ENCODE measurements at places on chromosomes 4 and X. TPM values are rescaled to one million over a fixed set of nuclear protein-coding genes. Genes with fewer than 3 reads are reported as not detected.

PAGE1 gene
- not detected for total RNA-seq

- no peak for DNase-seq
Observed at GRCh38 chr4:158778712-158779111, 9.9 kb downstream of the FNIP2 start.

SHOX gene
- not detected for total RNA-seq

- no peak for DNase-seq
Observed at GRCh38 chr4:86675548-86675947, 81.4 kb downstream of the PTPN13 start.

- DNase-seq: no peak
Observed at GRCh38 chr4:184280137-184280536, 62.5 kb upstream of the ENPP6 start.

GRCh38 chr4:1219566-1219950 is 29.4 kb downstream of the CTBP1 start:
- DNase-seq: no peak

CDKL5 gene
- 27.1 TPM for total RNA-seq

CXCL6 gene
- 4.8 TPM for total RNA-seq

GRCh38 chr4:38162240-38162784 is 202.1 kb downstream of the PTTG2 start:
- no peak for DNase-seq

Measured in left lung (tissue), 14 donors.